ENCODE measurements at places on chromosomes 1 and 21.

DNA sequence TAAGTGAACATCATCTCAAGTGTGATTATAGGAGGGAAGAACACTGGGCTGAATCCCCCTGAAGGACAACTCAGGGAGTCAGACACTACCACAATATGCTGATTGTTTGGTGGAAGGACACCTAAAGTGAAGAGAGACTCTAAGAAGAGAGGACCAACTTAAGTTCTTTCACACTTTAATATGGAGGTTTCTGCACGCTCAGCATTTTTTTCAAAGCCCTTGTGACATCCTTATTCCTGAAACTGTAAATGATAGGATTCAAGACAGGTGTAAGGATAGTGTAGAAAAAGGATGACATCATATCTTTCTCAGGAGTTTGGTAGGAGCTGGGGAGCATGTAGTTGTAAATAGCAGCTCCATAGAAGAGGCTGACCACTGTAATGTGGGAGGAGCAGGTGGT lies 4.8 kb downstream of the OR2T10 start:
- H3K4me1 ChIP-seq: no peaks in the 10 kb centered on the region
- no peak overlapping the region for H3K4me3 ChIP-seq
- no peak overlapping the region for H3K27ac ChIP-seq
- H3K36me3 ChIP-seq: no peaks in the 10 kb centered on the region
- no peak for DNase-seq
- H3K27me3 ChIP-seq: no peaks in the 10 kb centered on the region

GRCh38 chr1:57340334-57341070 lies 83.4 kb downstream of the DAB1 start:
- no peak overlapping the region for H3K27ac ChIP-seq
- H3K27me3 ChIP-seq: no peaks in the 10 kb centered on the region
- no peak overlapping the region for H3K4me3 ChIP-seq
- H3K36me3 ChIP-seq: no peaks in the 10 kb centered on the region

DNA sequence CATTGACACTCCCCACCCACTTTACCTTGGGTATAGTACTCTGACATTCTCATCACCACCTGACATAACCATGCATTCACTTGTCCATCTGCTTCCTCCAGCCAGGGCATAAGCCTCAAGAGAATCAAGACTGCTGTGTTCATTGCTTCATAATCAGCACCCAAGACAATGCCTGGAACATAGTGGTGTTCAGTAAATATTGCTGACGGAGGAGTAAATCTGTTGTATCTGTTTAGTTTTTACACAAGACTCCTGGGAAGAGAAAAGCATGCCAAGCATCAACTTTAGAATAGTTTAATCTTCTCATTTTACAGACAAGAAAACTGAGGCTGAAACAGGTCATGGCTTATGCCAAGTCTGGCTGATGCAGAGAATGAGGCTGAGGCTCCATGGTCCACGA lies 173.9 kb upstream of the DUSP10 start:
- H3K27me3 ChIP-seq: no peaks in the 10 kb centered on the region
- no peak overlapping the region for H3K4me3 ChIP-seq
- DNase-seq: no peak
- H3K27ac ChIP-seq: no peak overlapping the region
- no peaks in the 10 kb centered on the region for H3K4me1 ChIP-seq
- H3K36me3 ChIP-seq: no peaks in the 10 kb centered on the region

GRCh38 chr21:26236281-26236680 lies 65.7 kb upstream of the APP start:
- no peak overlapping the region for H3K27ac ChIP-seq
- no peak for DNase-seq
- H3K4me1 ChIP-seq: no peaks in the 10 kb centered on the region

GRCh38 chr1:2148691-2149090 lies 45.9 kb downstream of the FAAP20 start:
- H3K27me3 ChIP-seq: no peaks in the 10 kb centered on the region

DNA sequence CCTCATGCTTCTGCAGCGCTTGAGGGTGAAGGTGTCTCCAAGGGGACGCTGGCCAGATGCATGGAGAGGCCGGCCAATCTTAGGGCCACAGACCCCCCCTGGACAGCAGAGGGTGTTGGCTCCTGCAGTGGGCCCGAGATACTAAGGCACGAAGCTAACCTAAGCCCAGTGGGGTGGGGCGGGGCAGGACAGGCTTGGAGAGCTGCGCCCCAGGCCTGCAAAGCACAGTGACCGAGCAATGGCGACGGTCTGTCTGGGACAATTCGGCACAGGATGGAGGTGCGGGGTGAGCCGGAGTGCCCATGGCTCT lies 1.3 kb downstream of the FNDC10 start:
- H3K27ac ChIP-seq: no peak overlapping the region
- peaks cover 5% of the 10 kb centered on the region for H3K27me3 ChIP-seq
- no peaks in the 10 kb centered on the region for H3K36me3 ChIP-seq

- no peaks in the 10 kb centered on the region for H3K4me1 ChIP-seq
- no peak overlapping the region for H3K4me3 ChIP-seq
- no peak for DNase-seq
Measured at GRCh38 chr1:194517567-194517966, 1331.2 kb upstream of the B3GALT2 start.

GRCh38 chr1:153776845-153777370 lies 1.7 kb downstream of the SLC27A3 start:
- H3K36me3 ChIP-seq: 0 out of 2 replicates have a peak, but pooled peaks cover 14% of the 10 kb centered on the region
- no peak for DNase-seq
- peaks cover 4% of the 10 kb centered on the region for H3K4me1 ChIP-seq
- no peak overlapping the region for H3K27ac ChIP-seq
- no peaks in the 10 kb centered on the region for H3K27me3 ChIP-seq

GRCh38 chr21:34936883-34937563 lies 112.1 kb downstream of the RUNX1 start:
- no peaks in the 10 kb centered on the region for H3K36me3 ChIP-seq
- H3K4me1 ChIP-seq: no peaks in the 10 kb centered on the region
- no peak overlapping the region for H3K4me3 ChIP-seq
- no peak overlapping the region for H3K27ac ChIP-seq

GRCh38 chr1:56973923-56974742 lies 8.3 kb upstream of the C8B start:
- no peak for DNase-seq
- no peak overlapping the region for H3K4me3 ChIP-seq
- H3K27ac ChIP-seq: no peak overlapping the region
- H3K27me3 ChIP-seq: no peaks in the 10 kb centered on the region
- H3K4me1 ChIP-seq: no peaks in the 10 kb centered on the region

GRCh38 chr1:236020359-236021219 lies 44.3 kb downstream of the NID1 start:
- H3K4me1 ChIP-seq: no peaks in the 10 kb centered on the region
- DNase-seq: no peak
- no peaks in the 10 kb centered on the region for H3K27me3 ChIP-seq
- no peak overlapping the region for H3K27ac ChIP-seq
- H3K36me3 ChIP-seq: no peaks in the 10 kb centered on the region

DNA sequence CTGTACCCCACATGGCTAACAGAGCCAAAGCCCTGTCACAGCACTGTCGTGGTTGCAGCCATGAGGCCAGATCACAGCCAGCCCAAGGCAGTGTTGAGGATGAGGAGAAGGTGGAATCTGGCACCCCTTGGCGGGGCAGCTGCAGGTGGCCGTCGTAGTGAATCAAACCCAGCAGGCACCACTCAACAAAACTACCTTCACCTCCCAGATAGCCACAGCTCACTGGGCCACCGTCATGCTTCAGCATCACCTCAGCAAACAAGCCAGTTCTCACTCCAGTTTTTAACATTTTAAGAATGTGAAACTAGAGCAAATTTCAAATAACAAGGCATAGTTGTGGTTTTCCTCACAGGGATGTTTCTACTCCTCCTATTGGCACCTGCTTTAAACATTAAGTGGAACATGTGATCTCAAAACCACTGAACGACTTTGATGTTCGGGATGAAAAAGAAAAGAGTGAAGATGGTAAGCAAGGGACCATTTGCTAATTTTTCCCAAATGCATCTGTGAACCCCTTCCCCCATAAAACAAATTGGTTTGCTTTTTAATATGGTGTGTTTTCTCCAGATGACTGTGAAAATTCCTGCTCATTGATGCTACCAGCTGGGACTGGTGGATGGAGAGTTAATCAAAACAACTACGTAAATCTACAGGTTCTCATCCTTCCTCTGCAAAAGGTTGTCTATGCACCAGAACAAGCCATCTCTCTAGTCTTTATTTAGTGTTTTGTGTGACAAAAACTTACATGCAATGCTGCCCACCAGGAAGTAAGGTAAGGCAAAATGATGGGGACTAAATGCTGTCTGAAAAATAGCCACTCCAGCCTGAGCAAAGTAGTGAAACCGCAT lies 45.5 kb downstream of the TOR1AIP2 start:
- DNase-seq: no peak
- peaks cover 1% of the 10 kb centered on the region for H3K4me1 ChIP-seq
- no peaks in the 10 kb centered on the region for H3K27me3 ChIP-seq
- no peak overlapping the region for H3K4me3 ChIP-seq

DNA sequence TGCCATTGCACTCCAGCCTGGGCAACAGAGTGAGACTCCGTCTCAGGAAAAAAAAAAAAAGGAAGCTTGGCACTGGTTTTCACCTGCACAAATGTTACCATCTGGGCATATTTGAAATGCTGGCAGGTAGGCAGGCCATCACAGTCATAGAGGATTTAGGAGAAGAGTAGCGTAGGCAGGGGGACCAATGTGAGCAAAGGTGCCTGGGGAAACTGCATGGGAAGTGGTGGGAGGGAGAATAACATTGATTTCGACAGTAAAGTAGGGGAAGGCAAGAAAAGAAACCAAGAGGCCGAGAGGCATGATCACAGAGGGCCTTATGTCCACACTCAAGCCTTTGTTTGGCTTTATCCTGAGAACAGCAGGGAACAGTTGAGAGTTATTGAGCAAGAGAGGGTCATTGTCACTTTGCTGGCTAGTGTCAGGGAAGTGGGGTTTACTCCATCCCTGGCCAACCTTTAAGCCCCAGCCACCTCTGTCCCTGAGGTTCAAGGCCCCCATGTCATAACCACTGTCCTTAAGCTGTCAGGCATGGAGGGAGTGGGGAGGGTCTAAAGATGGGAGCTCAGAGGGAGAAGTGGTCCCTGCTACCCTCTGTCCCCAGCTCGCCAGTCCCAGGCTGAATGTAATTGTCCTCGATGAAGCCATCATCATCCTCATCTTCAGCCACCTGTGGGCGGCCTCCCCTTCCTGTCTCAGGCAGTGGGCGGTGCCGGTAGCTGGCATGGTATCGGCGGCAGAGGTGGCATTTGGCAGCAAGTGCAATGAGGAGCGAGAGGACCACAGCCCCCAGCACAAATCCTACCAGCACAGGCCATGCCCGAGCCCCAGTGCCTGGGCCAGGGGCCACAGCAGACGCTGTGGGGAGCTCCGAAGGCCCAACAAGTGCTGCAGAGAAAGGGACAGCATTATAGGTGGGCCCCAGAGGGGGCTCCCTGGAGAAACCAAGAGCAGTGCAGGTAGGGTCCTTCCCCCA lies 2.9 kb downstream of the C1orf210 start:
- no peak overlapping the region for H3K27ac ChIP-seq
- H3K4me3 ChIP-seq: no peak overlapping the region
- peaks cover 9% of the 10 kb centered on the region for H3K4me1 ChIP-seq
- no peaks in the 10 kb centered on the region for H3K27me3 ChIP-seq

- H3K4me3 ChIP-seq: no peak overlapping the region
- H3K36me3 ChIP-seq: no peaks in the 10 kb centered on the region
- no peak overlapping the region for H3K27ac ChIP-seq
- H3K4me1 ChIP-seq: no peaks in the 10 kb centered on the region
Measured at GRCh38 chr1:5150191-5150590, 495.8 kb downstream of the AJAP1 start.
